ENCODE measurements at places on chromosomes 3 and 15.

GRCh38 chr3:46660543-46661523, 32.6 kb downstream of the ALS2CL start:
- DNase-seq = no peak

GRCh38 chr3:43017593-43018195, 38.6 kb downstream of the GASK1A start:
- DNase-seq = no peak

DNA sequence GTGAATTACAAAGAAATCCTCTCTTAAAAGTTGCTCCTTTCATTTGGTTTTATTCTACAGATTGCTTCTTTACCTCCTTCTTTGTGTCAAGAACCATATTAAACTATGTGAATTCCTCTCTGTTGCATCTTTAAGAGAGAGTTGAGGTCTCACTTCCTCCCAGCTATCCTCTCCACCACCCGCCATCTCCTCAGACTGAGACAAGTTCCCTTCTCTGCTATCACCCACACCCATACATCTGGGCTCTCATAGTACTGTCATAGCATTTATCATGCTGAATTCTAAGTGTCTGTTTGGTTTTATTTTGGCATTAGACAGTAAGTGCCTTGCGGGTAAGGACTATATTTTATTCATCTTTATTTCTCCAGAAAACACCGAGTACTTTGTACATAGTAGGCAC, 54.2 kb downstream of the B3GALNT1 start:
- DNase-seq = no peak

GRCh38 chr3:26237036-26237682, 385.4 kb upstream of the LRRC3B start:
- no peak for DNase-seq

GRCh38 chr3:48702320-48702920, 14.6 kb downstream of the IP6K2 start:
- DNase-seq = no peak

- no peak for DNase-seq
Observed at GRCh38 chr3:30681649-30682211, 75.3 kb downstream of the TGFBR2 start.

GRCh38 chr3:122184591-122184929, 1.1 kb downstream of the CASR start:
- DNase-seq = no peak

DNA sequence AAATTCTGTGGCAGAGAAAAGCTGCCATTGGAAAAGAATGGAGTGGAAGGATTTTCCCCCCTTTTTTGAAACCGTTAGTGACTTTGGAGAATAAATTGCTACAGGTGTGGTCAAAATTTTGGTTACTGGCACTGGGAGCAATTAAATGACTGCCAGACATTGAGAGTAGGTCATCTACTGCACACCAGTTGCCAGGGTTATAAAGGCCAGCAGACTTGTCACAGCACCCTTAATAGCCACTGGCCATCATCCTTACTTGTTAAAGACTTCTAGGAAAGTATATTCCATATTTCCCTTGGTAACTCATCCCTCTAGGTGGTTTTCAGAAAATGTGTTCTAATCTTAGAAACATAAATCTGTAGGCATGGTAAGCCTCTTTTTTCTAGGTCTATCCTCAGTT, 8.0 kb downstream of the PIK3CA start:
- DNase-seq = no peak

DNA sequence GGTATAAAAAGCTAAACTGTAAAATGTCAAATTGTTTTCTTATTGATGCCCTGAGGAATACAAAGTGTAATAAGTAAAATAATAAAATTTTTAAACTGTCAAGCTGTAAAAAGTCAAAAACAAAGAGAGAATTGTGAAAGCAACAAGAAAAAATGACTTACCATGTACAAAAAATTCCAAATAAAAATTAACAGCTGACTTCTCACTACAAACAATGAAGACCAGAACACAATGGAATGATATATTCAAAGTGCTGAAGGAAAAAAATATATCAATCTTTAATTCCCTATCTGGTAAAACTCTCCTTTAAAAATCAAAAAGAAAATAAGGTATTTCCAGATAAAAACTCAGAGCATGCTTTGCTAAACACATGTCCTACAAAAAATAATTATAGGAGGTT, 883.5 kb downstream of the IGSF11 start:
- DNase-seq = no peak

GRCh38 chr15:68385240-68385561, 46.8 kb downstream of the ITGA11 start:
- no peak for DNase-seq

GRCh38 chr15:100734586-100734985, 132.2 kb downstream of the ASB7 start:
- no peak for DNase-seq

DNA sequence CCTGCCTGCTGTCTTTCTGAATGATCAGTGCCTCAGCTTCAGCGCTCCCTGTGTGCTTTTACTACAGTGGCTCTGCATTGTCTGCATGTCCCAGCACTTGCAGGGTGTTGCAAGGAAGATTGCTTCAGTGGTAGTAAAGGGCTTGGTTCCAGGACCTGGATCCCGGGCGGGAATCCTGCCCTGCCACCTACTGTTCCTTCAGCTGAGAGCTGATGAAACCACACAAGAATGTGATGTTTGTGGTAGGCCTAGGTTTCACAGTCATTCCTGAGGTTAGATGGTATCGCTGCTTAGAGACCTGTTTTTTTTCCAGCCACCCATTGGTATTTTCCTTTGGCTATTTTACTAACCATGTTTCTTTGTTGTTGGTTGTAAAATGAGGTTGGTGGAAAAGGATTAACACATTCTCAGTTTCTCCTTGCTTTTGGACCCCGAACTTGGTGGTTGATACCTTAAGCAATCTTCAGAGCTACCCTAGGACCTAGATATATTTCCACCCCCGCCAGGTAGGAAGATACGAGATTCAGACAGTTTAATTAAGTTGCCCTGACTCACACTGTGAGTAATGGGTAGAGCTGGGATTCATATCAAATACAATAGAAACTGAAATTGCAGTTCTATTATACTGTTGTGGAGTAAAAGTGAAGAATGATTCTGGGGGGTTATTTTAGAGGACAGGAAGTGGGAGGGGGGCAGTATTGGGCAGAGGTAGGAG, 11.4 kb downstream of the GPR87 start:
- no peak for DNase-seq

- no peak for DNase-seq
Observed at GRCh38 chr3:140753865-140754754, 76.2 kb downstream of the TRIM42 start.

- no peak for DNase-seq
Observed at GRCh38 chr3:195066441-195066841, 204.5 kb downstream of the XXYLT1 start.

- DNase-seq = no peak
Observed at GRCh38 chr15:64686130-64686735, 89.2 kb downstream of the RBPMS2 start.

GRCh38 chr3:19792388-19792787, 141.6 kb downstream of the EFHB start:
- DNase-seq = no peak

GRCh38 chr3:122770521-122771202, 23.0 kb downstream of the HSPBAP1 start:
- no peak for DNase-seq

DNA sequence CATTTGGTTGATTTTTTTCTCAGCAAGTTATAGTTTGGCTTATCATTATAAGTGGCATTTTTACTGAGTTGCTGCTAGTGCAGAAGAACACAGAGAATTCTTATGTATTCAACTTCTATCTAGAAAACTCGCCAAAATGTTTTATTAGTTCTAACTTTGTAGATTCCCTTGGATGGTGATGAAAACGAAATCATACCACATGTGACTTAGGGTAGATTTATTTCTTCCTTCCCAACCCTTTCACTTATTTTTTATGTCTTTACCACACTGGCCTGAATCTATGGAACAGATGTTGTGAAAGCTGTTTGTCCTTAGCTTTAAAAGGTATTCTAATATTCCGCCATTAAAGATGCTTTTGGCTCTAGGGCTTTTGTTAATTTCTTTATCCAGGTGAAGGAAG, 503.3 kb upstream of the CFAP20DC start:
- no peak for DNase-seq

DNA sequence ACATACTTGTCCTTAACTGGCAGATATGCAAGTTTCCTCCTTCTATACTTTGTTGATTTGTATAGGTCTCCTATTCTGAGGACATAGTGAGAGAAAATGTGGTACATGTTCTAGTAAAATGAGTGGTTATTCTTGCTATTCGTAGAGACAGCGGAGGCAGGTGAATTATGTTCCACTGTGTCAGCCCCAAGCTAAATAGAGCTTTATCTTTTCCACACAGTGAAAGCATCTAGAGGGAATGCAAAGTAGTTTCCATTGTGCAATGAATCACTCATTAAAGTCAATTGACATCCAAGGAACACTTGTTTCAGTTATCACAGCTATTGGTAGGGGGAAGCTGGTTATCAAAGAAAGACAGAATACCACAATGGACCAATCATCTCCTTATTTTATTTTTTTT, 262.4 kb downstream of the NLGN1 start:
- no peak for DNase-seq

DNA sequence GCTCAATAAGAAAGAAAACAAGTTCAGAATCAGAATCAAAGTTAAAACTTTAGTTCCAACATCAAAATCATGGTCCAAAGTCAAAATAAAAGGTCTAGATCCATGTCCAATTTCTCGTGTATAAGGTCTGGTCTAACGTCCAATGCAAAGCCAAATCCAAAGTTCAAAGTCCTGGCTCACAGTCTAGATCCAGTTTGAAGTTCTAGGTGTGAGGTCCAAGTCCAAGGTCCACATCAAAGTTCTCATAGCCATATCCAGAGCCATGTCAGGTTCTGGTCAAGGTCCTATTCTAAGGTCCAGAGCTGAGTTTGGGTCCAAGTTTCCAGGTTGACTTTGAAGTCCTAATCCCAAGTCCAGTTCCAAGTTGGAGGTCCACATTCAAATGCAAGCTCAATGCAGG, 40.7 kb upstream of the VIPR1 start:
- no peak for DNase-seq

DNA sequence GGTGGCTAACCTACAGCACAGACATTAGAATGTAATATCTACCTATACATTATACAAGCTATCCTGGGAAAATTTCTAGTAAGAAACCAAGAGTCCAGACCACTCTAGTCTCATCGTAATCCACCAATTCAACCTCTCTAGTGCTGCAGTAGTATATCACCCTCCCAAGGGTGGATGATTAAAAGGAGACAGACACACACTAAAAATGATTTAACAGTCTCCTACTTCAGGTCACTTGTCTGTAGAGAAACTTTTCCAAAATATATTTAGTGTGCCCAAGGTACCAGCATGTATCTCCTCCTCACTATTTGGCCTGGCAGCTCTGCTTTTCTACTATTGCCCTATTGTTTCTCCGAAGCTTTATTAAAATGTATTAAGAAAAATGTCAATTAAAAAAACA, 45.0 kb downstream of the ZBTB20 start:
- no peak for DNase-seq

All from activated T-helper 1 cell treated with anti-CD3 and anti-CD28 coated beads, Interleukin-2, amount 50 U/mL, for 16 hours (primary cell).